ENCODE measurements at places on chromosomes 5 and 9.

DNA sequence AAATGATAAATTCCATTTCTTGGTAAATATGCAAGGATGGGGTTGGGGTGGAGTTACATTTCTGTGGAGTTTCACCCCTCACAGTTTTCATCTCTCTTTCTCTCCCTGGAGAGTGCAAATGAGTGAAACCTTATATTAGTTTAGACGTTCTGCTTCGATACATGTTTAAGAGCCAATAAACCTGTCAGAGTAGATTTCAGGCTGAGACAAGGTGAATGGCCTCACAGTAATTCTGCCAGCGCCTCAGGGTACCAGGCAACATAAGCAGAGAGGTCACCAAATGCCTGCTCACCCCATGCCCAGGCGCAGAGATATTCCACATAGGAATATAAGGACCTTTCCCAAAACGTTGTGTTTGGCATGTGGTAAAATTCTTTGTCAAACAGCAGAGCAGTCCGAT, 154.9 kb upstream of the VLDLR start:
- H3K36me3 ChIP-seq: peaks cover 45% of the 10 kb centered on the region
- H3K27me3 ChIP-seq: no peaks in the 10 kb centered on the region
- peak; percentile 43 for DNase-seq
- H3K4me3 ChIP-seq: peak overlapping the region; percentile 16
- H3K27ac ChIP-seq: peak overlapping the region; percentile 91

- no peak overlapping the region for H3K27ac ChIP-seq
- H3K27me3 ChIP-seq: peaks cover 6% of the 10 kb centered on the region
- peaks cover under 1% of the 10 kb centered on the region for H3K4me1 ChIP-seq
- H3K4me3 ChIP-seq: no peak overlapping the region
These were observed 92.7 kb upstream of the SMIM23 start for GRCh38 chr5:171692936-171693335.

DNA sequence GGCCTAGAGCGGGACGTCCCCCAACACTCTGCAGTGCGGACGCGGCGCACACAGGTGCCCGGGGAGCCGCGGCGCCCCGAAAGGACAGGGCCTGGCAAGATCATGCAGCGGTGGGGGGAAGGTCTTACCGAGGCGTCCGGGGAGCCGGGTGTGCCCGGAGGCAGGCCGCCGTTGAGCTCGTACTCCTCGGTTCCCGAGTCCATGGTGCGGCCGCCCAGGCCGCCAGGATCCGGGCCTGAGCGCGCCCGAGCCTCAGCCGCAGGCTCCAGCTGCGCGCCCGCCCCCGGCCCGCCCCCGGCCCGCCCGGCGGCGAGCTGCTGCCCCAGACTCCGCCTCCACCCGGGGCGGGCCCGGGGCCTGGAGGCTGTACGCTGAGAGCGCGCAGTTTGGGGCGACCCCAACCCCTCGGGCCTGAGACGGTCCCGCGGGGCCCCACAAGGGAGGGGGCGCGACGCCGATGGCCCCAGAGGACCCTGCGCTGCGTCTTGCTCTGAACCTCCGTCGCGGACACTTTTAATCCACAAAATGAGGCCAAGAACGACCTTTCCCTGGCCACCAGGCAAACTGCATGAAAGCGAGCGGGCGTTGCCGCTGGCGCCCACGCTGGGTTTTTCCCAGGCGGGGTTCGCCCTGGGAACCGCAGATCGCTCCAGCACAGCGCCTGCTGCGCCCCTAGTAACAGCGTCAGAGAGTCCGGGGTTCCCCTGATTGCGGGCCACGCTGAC, at the start of gene NINJ1:
Gene NINJ1 (minus strand): TSS at position 237 of the 725 bp plus-strand sequence. CDS start 34 bp downstream, at position 203.
- H3K27me3 ChIP-seq: peaks cover 15% of the 10 kb centered on the region
- DNase-seq: peak; percentile 77
- peak within 1 kb of the TSS; percentile 85 for H3K4me3 ChIP-seq

GRCh38 chr5:57841676-57842363, 359.2 kb upstream of the ACTBL2 start:
- peaks cover 31% of the 10 kb centered on the region for H3K4me1 ChIP-seq
- H3K27me3 ChIP-seq: peaks cover 5% of the 10 kb centered on the region
- DNase-seq: peak; percentile 13

GRCh38 chr5:138054847-138055558, 22.1 kb upstream of the FAM13B start:
- H3K27me3 ChIP-seq: peaks cover 24% of the 10 kb centered on the region
- H3K4me3 ChIP-seq: peak overlapping the region; percentile 34
- peaks cover 18% of the 10 kb centered on the region for H3K4me1 ChIP-seq
- DNase-seq: no peak
- H3K36me3 ChIP-seq: no peaks in the 10 kb centered on the region

GRCh38 chr5:160852049-160852448, at the start of gene ATP10B:
TSS of gene ATP10B (minus strand) at chr5:160852211. CDS start at chr5:160688074, 164,137 bp downstream.
- DNase-seq: no peak
- H3K4me3 ChIP-seq: no peak within 1 kb of the TSS
- no peaks in the 10 kb centered on the region for H3K36me3 ChIP-seq
- H3K27ac ChIP-seq: no peak within 1 kb of the TSS
- no peaks in the 10 kb centered on the region for H3K4me1 ChIP-seq
- no peaks in the 10 kb centered on the region for H3K27me3 ChIP-seq

- H3K4me3 ChIP-seq: no peak overlapping the region
- no peak for DNase-seq
- no peaks in the 10 kb centered on the region for H3K4me1 ChIP-seq
- H3K27me3 ChIP-seq: no peaks in the 10 kb centered on the region
These were observed 7.2 kb upstream of the SNX30 start for GRCh38 chr9:112743216-112743836.

GRCh38 chr5:56585461-56585860, 229.9 kb upstream of the MAP3K1 start:
- no peak for DNase-seq
- H3K4me1 ChIP-seq: peaks cover 46% of the 10 kb centered on the region
- no peak overlapping the region for H3K27ac ChIP-seq
- no peaks in the 10 kb centered on the region for H3K36me3 ChIP-seq
- H3K4me3 ChIP-seq: no peak overlapping the region

GRCh38 chr5:179620703-179621350, 2.6 kb downstream of the HNRNPH1 start:
- H3K4me1 ChIP-seq: peaks cover 73% of the 10 kb centered on the region
- H3K27ac ChIP-seq: peak overlapping the region; percentile 93
- peaks cover 4% of the 10 kb centered on the region for H3K27me3 ChIP-seq

All from nephron progenitor cell (in vitro differentiated cells).